ENCODE measurements at places on chromosomes 2 and 18. TPM values are rescaled to one million over a fixed set of nuclear protein-coding genes. Genes with fewer than 3 reads are reported as not detected.

- no peak for DNase-seq
Measured at GRCh38 chr2:144704709-144705095, 184.8 kb upstream of the ZEB2 start.

GRCh38 chr18:26322890-26323653 is 96.8 kb downstream of the TAF4B start:
- no peak for DNase-seq

GRCh38 chr2:212831671-212832199 is 293.1 kb upstream of the ERBB4 start:
- no peak for DNase-seq

DNA sequence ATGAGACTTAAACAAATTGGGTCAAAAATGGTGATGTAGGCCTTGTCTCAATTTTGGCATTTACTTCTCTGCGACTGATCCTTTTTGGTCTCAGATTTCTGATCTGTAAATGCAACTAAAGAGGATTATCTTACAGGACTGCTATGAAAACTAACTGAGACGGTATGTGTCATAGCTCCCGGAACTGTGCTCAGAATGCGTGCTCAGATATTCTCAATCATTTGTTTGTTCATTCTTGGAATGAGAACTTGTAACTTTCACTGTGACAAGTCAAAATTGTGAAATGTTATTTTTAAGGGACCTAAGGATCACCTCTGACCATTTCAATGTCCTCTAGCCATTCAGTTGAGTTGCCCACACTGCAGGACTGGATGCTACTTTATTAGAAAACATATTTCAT is 498.2 kb upstream of the PIK3C3 start:
- DNase-seq = no peak

DNA sequence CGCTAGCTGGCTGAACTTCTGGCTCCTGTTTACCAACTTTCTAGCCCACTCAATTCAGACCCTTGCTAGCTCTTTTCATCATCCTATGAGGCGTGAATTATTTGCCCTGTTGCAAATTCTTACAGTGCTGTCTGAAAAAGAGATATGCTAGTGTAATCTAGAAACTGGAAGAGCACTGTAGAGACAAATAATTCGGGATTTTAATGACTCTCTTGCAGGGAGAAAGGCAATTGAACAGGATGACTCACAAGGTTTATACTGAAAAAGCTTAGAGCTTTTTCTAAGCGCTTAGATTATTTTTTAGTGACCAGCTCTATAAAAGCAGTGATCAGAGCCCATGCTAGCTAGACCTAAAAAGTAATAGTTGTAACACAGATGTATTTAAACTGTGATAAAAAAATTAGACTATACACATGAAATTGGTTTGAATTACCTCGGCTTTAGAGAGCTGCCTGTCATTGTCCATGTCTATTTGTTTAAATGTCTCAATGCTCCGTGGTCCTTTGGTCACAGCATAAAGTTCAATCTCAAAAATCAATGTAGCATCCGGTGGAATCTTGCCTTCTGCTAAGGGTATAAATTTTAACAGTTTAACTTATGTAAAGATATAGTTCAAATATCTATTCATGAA is 9.1 kb downstream of the FKBP7 start:
- DNase-seq = no peak

Gene DYNAP
- total RNA-seq = not detected
